ENCODE measurements at places on chromosomes 2 and 18.

GRCh38 chr2:126990200-126990599 lies 91.5 kb downstream of the TEX51 start:
- DNase-seq, result no peak

DNA sequence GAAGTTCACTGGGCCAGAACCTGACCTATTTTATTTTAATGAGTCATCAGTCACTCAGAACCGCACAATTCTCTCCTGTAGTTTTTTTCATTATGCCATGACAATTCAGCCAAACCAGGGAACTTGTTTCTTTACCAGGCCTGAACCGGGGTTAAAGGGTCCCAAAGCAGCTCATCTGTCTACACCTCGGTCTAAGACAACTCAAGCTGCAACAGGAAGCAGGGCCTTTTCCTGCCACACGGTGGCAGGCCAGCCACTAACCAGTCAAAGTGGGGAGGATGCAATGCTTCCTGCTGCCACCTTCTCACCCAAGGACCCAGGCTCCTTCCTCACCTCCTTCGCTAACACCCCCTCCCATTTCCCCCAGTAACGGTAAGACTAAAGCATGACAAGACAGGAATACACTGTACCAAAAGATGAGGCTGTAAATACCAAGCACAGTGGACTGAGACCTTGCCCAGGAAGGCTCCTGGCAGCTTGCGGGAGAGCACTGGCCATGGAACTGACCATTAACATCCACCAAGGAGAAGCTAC lies 56.7 kb upstream of the ACKR3 start:
- peak; percentile 74 for DNase-seq

DNA sequence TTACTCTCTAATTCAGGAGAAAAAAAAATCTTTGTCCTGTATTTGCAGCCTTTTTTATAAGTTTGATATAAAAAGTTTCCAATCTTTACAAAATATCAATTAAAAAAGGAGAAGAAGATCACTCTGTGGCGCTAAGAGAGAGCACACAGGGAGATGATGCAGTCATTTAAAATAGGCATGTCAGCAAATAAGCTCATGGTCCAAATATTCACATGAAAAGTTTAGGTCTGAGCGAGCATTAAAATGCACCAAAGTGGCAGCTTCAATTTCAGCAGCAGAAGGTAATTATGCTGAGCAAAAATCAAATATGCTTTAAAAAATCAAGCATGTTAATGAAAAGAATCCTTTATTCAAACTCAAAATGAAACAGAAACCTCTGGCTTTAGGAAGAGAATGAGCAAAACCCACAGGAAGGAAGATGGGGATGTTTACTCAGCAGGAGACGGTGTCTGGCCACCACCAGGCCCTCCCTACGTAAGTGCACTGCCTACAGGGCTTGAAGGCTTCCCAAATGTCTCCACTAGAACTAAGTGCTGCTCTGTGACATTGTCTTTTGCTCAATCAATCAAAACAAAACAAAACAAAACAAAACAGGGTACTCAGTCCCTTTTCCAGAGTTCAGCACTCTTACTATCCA lies 120.4 kb downstream of the L3MBTL4 start:
- no peak for DNase-seq

DNA sequence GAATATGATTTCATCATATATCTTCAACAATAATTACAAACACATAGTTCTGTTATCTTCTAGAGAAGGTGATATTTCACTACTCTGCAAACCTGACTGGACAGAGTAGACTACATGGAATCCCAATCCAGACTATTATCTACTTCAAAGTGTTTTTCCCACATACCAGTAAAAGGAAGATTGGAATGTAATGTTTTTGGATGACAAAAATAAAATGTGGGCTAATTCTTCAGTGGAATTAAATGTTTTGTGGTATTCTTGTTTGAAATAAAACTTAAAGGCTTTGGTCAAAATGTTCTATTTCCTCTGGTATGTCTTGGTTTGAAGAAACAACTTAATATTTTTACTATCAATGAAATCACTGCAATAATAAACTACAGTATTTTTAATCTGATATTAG lies 22.1 kb downstream of the COL5A2 start:
- no peak for DNase-seq

GRCh38 chr2:33314541-33314940 lies 161.9 kb upstream of the RASGRP3 start:
- DNase-seq, result no peak

GRCh38 chr2:230886671-230887071 lies 21.9 kb downstream of the ITM2C start:
- no peak for DNase-seq

DNA sequence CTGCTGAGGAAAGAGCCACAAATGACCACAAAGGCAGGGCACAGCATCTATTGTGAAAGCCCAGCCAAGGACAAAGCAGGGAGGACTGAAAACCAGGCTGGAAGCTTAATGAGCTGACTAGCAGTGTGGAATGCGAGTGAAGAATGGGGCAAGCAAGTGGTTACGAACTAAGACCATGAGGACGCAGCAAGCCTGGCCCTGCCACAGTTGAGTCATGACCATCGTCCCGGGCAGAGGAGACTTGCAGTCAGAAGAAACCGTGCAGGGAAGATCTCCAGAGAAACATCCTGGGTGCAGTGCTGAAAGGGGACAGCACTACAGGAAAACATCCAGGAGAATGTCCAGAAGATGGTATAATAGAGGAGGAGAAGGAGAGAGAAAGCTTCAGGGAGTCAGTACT lies 120.5 kb upstream of the GYPC start:
- DNase-seq, result no peak

DNA sequence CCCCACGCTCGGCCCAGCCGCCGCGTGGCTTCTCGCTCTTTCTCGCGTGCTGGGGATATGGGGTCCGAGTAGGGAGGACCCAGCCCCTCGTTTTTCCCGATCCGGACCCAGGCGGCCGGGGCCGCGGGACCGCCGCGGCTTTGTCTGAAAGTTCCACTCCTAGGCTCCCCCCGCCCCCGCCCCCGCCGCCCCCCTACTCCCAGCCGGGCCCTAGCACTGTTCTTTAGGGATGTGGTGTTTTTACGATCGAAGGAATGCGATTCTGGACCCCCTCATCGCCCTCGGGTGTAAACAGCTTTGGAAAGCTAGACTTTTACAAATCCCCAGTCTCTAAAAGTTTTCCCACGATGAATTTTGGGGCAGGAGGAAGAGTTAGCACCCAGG lies 819 bp downstream of the TGIF1 start:
- no peak for DNase-seq

- DNase-seq, result no peak
Measured at GRCh38 chr18:63138436-63139340, 180.9 kb downstream of the BCL2 start.

GRCh38 chr2:16238786-16239185 lies 298.4 kb downstream of the MYCN start:
- no peak for DNase-seq

DNA sequence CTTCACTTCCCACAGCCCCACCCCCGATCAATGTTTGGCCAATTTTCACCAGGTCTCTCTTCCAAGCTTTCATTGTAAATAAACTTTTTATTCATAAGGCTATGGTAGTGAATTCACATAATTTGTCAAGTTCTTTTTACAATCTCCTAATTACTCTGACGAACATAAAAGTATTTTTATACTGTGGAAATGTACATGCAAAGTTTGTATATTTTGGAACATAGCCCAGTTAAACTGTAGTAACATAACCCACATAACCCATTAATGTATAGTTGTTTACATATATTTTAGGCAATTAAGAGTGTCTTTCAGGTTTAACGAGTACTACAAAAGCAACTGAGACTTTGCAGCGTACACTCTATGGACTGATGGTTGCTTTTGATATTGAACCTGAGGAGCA lies 228.3 kb upstream of the ERBB4 start:
- DNase-seq, result no peak

GRCh38 chr18:13548106-13548819 lies 178.1 kb downstream of the FAM210A start:
- peak; percentile 18 for DNase-seq

GRCh38 chr2:184067502-184067901 lies 530.8 kb upstream of the ZNF804A start:
- DNase-seq, result no peak

DNA sequence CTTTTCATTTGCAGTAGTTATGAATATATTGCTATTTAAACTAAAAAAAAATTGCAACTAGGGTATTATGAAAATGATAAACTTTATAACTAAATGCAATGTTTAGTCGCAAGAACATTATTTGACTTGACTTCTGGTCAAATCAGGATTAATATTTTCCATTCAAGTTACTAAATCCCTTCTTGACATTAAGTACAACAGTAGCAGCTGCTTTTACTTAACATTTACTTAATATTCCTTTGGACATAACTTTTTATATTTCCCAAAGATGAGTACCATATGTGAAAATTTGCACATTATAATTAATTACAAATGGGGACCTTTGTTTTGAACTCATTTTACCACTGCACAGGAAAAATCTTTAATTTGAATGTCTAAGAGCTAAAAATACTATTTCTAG lies 74.0 kb downstream of the PMS1 start:
- no peak for DNase-seq

DNA sequence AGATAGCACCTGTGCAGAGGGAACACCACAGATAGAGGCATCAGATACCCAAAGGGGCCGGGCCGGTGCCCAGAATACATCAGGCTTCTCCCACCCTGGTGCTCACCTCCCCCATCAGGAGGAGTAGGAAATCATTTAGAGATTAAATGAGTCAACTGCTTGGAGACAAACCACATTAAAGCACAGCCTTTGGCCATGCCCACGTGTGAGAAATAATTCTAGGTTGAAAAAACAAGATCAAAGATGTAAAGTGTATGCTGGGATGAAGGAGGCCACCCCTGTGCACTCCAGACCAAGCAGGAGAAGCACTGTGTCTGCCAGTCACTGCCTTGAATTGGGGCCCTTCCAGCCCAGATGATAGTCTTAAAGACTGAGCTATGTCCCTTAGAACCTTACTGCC lies 152.8 kb upstream of the ACAA2 start:
- DNase-seq, result no peak

GRCh38 chr2:3349211-3349693 lies 28.4 kb downstream of the EIPR1 start:
- DNase-seq, result no peak

GRCh38 chr2:3341336-3341735 lies 36.3 kb downstream of the EIPR1 start:
- no peak for DNase-seq

- no peak for DNase-seq
Measured at GRCh38 chr2:205682971-205683501, 735 bp downstream of the NRP2 start.

DNA sequence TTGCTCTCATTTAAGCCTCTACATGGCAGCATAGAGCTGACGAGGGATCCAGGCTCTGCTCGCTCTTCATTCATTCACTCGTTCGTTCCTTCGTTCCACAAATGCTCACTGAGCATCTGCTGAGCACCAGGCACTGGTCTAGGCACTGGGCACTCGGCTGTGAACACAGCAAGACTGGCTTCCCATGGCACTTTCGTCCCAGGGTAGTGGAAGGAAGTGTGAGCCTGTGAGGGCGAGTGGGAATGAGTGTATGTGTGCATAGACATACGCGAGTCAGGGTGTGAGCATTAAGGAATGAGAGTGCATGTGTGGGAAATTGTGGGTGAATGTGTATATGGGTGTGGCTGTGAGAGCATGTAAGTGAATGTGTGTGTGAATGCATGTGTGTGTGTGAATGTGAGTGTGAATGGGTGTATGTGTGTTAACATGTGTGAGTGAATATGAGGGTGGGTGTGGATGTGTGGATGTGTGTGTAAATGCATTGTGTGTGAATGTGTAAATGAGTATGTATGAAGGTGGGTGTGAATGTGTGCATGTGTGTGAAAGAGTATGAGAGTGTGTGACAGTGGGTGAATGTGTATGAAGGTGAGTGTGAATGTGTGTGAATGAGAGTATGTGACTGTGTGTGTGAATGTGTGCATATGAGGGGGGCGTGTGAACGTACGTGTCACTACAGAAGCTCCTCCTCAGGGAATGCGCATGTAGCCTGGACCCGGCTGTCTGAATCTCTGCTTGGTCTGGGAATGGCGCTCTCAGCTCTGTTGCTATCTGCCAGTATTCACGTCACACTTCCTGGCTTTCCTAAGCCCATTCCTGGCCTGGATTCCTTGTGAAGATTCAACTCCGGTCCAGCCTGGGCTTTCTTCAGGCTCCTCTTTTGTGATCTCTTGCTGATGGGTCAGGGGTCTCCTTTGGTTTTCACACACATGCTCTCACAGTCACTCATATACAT lies 28.8 kb downstream of the SNORC start:
- DNase-seq, result no peak

GRCh38 chr18:75574187-75574586 lies 146.7 kb upstream of the SMIM21 start:
- DNase-seq, result no peak

- DNase-seq, result peak; percentile 22
Measured at GRCh38 chr2:26067980-26068507, 34.2 kb downstream of the RAB10 start.

GRCh38 chr18:26057344-26057773 lies 33.1 kb downstream of the SS18 start:
- DNase-seq, result no peak

DNA sequence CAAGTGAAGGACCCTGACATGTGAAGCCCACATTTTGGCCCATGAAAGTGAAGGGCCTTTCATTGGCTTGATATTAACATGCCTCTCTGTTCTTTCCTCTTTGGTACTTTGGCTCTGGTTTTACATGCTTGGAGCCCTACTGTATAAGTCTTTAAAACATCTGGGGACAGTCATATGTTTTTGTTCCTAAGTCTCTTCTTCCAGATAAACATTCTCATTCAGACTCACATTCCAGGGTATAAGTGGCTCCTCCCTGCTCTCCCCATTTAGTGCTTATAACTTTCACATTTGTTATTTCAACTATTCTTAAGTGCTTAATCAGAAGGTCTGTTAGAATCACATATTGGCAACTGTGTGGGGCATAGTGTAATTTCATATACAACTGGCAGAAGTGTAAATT lies 1932.2 kb upstream of the CELF4 start:
- no peak for DNase-seq

DNA sequence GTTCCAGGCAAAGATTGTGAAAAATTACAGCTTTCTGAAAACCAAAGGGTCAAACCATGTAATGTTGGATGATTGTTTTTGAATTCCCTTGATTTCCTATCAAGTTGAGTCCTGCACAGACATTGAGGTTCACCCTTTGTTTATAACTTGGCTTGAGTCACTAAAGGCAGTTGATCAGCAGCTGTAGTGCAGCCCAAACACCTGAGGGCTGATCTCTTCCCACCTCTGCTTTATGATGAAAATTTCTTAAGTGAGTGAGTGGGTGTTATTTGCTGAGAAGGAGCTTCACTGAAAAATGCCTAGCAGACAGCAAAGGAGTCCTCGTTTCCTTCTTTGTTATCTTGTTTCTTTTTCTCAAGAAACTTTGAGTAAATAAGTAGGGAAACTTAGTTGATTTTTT lies 31.9 kb upstream of the BMPR2 start:
- DNase-seq, result no peak

GRCh38 chr2:237691029-237691907 lies 63.9 kb downstream of the LRRFIP1 start:
- DNase-seq, result no peak

Data from D341Med (cell line).